ENCODE measurements at places on chromosomes 6 and 20.
A peak's percentile ranks its signal among the peaks of the same experiment; 100 is the strongest.

DNA sequence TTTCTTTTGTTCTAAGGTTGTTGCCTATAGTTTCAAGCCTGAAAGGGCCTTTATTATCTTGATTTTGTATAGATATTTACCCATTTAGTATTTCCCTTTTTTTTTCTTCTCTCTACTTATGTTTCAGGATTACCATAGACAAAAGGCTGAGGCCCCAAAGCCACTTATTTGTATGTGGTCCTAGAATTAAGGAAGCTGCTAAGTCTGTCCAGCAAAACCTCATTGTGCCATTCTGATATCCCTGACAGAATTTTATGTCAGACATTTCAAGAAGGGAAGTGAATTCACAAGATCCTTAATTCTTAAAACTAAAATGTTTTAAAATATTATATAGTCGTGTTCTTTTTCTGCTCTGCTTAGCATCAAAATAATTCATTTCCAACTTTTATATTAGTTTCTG is 6.9 kb downstream of the HAO1 start:
- no peak for DNase-seq

DNA sequence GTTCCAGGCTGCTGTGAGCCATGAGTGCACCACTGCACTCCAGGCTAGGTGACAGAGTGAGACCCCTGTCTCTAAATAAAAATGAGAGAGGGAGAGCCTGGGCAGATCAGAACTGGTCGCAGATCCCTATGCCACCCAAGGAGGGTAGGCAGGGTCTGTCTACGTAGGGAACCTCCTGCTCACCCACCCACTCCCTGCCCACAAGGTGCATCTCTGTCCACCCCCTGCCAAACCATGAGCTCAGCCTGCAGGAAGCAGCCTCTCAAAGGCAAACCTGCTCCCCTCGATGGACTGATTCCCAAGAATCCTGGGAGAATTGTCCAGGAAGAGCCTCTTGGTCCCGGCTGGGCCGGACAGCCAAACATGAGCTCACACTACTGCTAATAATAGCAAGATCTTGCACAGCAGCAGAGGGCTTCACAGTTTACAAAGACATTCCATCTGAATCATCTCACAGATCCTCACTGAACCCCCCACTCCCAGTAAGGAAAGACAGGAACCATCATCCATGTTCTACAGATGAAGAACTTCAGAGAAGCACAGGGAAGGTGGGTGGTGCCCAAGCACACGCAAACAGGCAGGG is 27.8 kb upstream of the TLDC2 start:
- no peak for DNase-seq

- DNase-seq = no peak
Measured at GRCh38 chr6:53216301-53216700, 67.7 kb upstream of the GCM1 start.

DNA sequence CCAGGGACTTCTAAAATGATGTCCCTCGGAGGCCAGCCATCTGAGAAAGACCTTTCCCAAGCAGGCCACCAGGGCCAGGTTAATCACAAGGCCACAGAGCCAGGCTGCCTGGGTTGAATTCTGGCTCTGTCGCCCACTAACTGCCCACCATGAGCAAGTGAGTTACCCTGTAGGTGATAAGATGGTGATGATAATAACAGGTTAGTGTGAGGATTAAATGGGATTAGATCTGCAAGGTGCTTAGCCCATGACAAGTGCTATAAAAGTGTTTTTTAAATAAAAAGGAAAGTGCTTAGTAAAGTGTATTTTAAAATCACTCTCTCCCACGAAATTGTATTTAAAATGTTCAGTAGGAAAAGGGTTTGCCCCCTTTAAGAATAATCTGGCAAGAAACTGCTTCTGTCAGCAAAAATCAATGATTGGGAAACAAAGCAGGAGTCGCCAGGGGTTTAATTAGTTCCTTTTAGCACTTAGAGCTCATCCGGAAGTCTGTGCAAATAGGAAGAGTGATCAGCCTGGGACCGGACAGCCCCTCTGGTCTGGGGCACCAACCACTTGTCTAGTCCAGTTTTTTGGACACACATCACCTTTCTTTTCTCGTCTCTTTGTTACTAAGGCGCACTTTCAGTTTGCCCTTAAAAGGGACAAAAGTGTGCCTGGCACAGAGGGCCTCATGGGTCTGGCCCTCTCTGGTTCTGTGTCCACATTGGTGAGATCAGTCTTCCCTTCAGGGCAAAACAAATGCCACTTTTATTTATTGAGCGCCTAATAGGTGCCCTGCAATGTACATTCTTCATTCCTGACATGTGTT is 150.4 kb downstream of the GRM4 start:
- DNase-seq = no peak

DNA sequence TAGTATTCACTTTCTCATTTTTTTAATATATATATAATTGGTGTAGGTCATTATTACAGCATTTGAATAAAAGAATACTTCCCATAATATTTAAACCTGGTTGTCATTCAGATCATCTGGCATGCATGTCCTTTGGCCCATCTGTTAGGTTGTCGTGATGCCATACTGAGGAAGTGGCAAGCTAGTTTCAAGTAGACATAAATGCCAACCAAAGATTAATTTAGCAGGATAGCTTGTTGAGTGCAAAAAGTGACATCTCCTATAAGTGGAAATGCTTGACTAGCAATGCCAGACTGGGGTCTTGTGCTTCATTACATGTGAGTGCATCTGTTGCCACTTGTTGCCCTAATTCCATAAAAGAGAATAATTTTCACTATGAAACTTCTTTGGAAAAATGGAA is 1044.7 kb downstream of the GRIK2 start:
- DNase-seq = peak; percentile 88

DNA sequence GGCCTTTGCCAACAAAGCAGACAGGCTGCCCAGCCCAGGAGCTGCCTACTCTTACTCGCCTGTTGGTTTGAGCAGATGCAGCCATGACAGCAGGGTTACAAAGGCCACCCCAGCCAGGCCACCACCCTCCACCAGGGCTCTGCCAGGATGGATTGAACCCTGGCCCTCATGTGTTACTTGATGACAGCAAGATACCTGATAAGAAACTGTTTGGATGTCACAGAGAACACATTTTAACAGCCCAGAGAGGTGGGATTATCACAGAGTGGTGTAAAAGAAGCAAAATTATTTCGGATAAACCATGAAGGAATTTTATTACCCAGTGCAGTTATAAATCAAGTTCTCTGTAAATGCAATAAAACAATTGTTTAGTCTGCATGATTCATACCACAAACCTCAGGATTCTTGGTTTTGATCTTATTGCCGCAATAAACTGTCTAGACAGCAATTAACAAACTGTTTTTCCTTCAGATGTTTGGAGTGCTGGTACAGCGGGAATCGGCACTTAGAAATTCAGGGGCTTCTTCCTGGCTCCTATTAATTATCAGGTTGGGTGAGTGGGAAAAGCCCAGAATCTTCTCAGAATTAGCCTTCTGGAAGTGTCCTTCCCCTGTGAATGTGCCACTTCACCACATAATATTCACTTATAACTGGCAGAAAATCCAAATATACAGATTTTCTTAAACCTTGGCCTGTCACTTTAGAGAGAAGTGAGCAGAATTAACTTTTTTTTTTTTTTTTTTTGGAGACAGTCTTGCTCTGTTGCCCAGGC is 58.0 kb upstream of the SALL4 start:
- no peak for DNase-seq

DNA sequence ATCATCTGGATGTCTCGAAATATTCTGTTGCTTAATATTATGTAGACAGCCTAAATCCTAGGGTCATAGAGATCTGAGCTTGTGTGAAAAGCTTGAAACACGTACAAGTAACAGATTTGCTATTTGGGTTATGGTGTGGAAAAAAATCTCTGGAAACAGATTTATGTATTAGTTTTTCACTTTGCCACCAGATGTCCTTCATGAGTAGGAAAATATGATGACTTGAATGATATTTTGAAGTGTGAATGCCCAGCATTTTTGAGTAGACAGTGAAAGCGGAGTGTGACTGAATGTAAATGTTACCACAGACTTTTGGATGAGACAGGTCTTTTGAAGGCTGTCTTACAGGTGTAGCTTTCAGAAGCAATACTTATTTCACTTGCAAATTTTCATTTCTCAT is 4.2 kb upstream of the BMP6 start:
- no peak for DNase-seq
